ENCODE measurements at places on chromosomes 5 and 9. TPM values are rescaled to one million over a fixed set of nuclear protein-coding genes. Genes with fewer than 3 reads are reported as not detected.

CAVIN4 gene
- 0.08 TPM for total RNA-seq

GRCh38 chr5:119036101-119036762 is 34.7 kb upstream of the DMXL1 start:
- peak; percentile 27 for DNase-seq

- DNase-seq: peak; percentile 91
Measured at GRCh38 chr5:127564002-127564769, 46.7 kb downstream of the PRRC1 start.

GRCh38 chr5:77010243-77010642 is 20.0 kb upstream of the AGGF1 start:
- DNase-seq: no peak

DNA sequence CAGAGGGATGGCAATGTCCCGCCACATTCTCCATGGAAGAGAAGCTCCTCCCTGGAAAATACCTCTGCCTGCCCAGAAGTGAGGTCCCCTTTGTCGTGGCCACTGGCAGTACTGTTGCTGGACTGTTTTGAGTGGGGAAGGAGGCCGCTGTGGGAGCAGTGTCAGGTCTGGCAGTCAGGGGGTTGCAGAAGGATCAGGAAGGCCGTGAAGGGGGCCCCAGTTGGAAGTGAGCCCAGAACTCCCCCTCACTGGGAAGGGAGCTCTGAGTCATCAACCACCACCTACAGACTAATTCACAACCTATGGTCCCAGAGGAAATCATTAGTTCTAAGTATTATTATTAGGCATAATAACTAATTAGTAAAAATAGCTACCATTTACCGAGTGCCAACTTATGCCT is 200.4 kb downstream of the TTLL11 start:
- DNase-seq: no peak

DNA sequence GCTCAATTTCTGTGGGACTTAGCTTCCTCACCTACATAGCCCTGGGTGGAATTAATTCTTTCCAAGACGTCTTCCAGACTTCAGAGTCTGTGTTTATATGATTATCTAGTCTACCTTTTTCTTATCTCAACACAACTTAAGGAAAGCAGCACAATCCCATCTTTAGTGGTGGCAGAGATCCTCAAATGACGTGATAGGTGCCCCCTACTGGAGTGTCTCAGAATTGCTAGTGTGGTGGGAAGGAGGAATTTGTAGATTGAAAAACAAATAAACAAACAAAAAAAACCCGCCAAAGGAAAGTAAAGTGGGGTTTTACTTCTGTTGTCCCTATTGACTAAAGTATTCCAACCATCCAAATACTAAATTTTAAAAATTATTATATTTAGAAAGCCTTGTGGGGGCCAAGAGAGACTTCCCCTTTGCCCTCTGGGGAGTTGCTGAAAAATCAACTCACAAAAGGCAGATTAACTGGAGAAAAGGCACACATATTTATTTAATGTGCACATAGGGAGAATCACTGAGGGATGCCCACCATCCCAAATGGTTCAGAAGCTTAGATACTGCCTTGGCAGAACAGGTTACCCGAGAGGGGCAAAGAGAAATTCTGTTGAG is 283.3 kb downstream of the TMEM167A start:
- DNase-seq: peak; percentile 42

GRCh38 chr5:40481241-40481640 is 198.5 kb upstream of the PTGER4 start:
- DNase-seq: no peak

- no peak for DNase-seq
Measured at GRCh38 chr9:88072831-88073375, 65.4 kb downstream of the SPATA31C2 start.

Measured in HT-29 (cell line).